Muscle of leg (tissue), 16 donors: ENCODE measurements at places on chromosomes 7 and 10. TPM values are rescaled to one million over a fixed set of nuclear protein-coding genes. Genes with fewer than 3 reads are reported as not detected.

The DDX56 gene
- polyA plus RNA-seq = 52.7 TPM

The SFR1 gene
- 5.9 TPM for polyA plus RNA-seq

The PLA2G12B gene
- polyA plus RNA-seq = 0.18 TPM

The AGBL3 gene
- 2.1 TPM for polyA plus RNA-seq

DNA sequence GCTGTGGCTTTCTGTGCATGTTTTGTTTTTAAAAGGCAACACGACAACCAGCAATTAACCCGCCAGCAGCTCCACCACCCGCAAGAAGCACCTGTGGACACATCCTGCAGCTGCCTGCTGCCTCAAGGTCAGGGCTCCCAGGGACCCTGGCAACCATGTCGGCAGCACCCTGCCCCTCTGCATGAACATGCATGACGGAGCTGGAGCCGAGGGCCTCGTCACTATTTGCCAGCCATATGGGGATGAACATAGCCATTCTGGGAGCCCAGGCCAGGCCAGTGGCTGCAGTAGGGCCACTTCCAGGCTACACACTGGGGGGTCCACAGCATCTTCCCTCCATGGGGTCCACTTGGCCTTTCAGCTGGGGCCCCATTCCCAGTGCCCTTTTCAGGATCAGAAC is 52.9 kb downstream of the CAMK2B start:
- no peak for DNase-seq

DNA sequence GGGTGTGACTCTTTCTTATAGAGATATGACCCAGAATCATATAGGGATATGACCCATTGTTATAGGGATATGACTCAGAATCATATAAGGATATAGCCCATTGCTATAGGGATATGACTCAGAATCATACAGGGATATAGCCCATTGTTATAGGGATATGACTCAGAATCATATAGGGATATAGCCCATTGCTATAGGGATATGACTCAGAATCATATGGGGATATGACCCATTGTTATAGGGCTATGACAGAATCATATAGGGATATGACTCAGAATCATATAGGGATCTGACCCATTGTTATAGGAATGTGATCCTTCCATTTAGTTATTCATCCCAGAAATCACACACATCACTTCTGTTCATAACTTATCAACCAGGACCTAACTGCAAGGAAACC is 312.2 kb upstream of the ADARB2 start:
- no peak for DNase-seq

- no peak for DNase-seq
Observed at GRCh38 chr7:13017333-13017857, 330.0 kb downstream of the ARL4A start.

- no peak for DNase-seq
Observed at GRCh38 chr7:155893176-155893575, 80.9 kb upstream of the SHH start.
